NCI-H446 (cell line): ENCODE measurements at places on chromosomes 3 and 15.

GRCh38 chr3:182636646-182637045, 156.7 kb upstream of the ATP11B start:
- no peak for DNase-seq

DNA sequence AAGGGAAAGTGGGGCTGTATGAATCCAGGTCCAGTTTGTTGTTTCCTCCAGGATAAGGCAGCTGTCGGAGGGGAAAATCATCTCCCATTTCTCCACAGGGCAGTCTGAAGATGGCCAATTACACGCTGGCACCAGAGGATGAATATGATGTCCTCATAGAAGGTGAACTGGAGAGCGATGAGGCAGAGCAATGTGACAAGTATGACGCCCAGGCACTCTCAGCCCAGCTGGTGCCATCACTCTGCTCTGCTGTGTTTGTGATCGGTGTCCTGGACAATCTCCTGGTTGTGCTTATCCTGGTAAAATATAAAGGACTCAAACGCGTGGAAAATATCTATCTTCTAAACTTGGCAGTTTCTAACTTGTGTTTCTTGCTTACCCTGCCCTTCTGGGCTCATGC, 911 bp downstream of the CCRL2 start:
- no peak for DNase-seq

DNA sequence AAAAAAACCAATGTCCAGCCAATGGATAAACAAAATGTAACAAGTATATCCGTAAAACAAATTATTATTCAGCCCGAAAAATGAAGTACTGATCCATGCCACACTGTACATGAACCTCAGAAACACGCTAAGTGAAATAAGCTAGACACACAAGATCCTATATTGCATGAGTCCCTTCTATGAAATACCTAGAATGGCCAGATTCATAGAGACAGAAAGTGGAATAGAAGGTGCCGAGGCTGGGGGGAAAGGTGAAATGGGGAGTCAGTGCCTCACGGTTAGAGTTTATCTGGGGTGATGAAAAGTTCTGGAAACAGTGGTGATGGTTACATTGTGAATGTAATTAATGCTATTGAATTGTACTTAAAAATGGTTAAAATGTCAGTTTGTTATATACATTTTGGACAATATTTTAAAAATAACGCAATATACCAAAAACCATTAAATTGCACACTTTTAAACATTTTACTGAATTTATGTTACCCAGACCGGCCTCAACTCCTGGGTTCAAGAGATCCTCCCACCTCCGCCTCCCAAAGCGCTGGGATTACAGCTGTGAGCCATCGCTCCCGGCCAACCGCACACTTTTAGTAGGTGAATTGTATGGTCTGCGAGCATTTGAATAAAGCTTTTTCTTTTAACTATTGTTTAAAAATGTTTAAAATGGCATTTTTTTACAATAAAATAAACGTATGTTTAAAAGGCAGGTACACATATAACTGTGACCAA, 2.1 kb downstream of the RNF168 start:
- DNase-seq, result no peak

DNA sequence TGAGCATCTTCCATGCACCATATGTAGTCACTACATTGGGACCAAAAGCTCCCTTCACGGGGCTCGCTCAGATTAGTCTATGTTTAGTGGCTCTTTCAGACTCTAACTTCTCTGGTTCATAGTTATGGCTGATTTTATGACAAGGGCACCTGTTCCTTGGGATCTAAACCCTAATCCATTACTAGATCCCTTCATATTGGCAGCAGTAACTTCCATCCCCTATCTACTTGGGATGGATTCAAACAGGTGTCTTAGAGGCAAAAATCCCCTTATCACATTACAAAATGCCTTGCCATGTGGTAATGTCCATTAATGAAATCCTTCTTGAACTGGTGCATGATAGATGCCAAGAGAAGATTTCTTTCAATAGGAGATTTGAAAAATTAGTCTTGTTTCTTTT, 96.7 kb upstream of the TP63 start:
- DNase-seq, result no peak

DNA sequence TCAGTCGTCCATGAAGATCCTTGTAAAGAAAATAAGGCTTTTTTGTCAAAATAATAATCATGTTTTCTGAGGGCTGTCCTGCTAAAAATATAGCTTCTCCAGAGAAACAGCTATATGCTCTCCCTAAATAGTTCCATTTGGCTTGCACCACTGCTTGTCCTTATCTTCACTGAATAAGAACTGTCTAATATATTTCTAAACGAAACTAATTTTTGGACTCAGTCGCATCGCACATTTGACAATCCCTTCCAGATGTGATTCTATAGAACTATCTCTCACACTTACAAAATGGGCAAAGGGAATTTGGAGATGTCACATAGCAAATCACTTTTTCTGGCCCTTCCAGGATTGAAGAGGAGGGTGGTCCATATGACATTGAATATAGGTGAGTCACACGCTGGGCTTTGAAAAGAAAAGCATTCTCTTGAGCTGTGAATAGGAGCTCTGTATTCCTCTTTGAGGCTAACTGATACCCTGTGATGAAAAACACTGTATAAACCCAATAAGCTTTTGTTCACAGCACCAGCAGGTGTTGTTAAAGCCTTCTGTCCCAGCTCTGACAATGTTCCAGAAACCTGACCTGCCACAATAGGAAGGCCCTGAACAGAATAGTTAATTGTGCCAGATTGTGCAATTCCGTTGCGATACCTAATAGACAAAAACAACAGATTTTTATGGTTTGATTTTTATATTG, 1144.2 kb downstream of the ROBO2 start:
- no peak for DNase-seq

DNA sequence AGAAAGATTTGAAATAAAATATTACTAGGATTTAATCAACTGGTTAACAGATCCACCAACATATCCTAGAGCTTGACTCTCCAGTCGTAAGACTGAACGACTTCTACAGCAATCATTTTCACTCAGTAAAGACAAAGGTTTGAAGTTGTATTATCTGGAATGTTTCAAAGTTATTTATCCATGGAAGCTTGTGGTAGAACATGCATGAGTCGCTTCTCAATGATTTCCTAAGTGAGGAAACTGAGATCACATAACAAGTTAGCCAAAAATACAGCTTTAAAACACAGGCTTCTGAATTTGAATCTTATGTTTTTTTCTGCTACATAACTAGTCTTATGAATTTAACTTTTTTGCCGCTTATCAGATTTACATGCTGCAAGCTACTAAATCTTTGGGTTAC, 241.8 kb downstream of the FOXP1 start:
- no peak for DNase-seq
